Neuronal stem cell (in vitro differentiated cells): ENCODE measurements at places on chromosomes 16 and 17.
A peak's percentile ranks its signal among the peaks of the same experiment; 100 is the strongest.

GRCh38 chr16:67967958-67968399 is 458 bp downstream of the SLC12A4 start:
- peak; percentile 32 for DNase-seq

DNA sequence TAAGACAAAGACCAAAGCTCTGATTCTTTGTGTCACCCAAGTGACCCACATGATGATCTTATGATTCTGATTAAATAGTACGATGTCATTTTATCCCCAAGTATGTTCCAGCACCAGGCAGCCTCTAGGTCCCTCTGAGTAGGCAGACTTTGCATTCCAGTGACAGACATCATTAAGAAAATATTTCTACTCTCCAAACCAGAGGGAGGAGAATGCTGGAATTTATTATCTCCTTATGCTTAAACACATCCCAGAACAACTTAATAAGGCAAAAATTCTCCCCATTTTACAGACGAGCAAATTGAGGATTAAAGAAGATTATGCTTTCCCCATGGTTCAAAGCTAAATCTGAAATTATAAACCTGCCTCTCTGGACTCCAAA is 192.8 kb upstream of the CDH11 start:
- DNase-seq = no peak

GRCh38 chr16:65101009-65101408 is 20.9 kb downstream of the CDH11 start:
- DNase-seq = no peak

DNA sequence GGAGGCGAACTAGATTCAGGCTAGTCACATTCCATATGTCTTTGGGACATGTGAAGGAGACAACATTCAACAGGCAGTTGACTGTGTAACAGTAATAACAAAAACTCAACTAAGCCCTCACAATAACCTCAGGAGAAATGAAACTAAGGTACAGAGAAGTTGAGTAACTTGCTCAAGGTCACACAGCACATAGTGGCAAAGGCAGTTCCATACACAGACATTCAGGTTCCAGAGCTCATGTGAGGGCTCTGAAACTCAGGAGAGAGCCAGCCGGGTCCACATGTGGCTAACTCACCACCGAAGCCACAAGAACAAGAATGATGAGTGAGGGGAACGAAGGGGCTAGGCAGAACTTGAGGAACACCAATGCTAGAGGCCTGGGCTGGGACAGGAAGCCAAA is 46.3 kb upstream of the CCL1 start:
- DNase-seq = no peak

DNA sequence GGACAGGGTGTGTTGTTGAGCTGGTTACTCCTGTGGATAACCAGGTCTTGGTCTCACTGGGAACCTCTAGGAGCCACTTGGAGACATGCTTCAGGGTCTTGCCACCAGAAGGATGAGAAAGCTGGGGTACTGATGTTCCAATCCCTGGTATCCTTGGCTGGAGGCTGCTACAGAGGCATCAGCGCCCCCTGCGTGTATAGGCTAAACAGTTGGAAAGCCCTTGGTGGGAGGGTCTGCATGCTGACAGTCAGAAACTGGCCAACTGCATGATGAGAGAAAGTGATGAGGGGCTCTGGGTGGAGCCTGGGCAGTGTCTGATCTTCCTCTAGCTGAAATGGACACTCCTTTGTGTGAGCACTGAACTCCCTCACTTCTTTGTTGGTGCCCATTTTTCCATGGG is 536.9 kb downstream of the XYLT1 start:
- no peak for DNase-seq

DNA sequence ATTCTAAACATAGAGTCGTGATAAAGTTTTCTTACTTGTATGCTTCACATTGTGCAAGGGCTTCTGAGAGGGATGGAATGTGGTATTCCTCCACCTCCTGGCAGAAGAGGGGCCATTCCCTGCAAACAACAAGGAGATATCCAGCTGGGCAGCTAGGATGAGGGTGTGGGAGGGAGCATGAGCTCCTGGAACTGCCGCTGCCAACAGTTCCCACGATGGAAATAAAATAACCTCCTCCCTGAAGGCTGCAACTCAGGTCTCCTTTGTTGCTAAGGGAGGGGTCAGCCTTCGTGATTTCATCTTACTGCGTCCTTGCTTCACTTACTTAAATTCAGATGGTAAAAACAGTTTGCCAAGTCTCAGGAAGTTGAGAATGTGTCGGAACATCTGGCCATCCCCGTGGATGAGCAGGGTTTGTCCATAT is 15.6 kb downstream of the PLEKHG4 start:
- DNase-seq = no peak

DNA sequence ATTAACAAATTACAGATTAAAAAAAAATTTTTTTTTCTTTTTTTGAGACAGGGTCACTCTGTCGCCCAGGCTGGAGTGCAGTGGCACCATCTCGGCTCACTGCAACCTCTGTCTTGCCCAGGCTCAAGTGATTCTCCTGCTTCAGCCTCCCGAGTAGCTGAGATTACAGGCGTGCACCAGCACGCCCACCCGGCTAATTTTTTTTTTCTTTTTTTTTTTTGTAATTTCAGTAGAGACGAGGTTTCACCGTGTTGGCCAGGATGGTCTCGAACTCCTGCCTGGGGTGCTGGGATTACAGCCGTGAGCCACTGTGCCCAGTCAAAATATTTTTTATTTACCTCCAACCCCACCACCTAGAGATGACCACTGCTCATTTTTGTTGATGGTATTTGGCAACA is 25.5 kb downstream of the ACTG1 start:
- DNase-seq = no peak

DNA sequence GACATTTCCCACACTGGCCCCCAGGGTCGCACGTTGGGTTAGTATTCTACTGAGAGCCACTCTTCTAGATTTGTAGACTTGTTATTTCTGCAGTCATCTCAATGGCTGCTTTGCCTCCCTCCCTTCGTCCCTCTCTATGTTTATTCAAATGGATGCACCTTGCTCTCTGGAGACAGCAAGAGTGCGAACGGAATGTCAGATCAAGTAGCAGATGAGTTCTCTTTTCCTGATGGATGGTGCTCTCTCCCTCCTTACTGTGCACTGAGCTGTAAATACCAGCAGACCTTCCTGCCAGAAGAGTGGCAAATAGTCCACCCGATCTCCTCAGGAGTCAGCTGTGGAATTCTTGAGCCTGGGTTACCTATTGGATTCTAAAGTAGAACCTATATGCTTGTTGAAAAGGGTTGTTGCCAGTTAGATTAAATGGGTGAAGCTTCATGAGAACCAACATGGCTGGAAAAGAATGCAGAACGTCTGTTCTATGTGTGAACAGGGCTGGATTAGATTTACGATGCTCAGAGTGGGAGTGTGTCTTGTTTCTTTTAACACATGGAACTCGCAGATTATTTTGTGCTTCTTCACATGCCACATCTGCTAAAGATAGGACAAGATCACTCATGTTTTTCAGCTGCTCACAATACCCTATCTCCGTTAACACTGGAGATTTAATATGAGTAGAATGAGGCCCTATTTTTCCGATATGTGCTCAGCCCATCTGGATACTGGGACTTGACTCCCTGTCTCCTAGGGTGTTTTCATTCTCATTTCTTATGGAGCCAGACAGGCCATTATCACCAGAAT is 6.1 kb downstream of the GNAO1 start:
- no peak for DNase-seq

DNA sequence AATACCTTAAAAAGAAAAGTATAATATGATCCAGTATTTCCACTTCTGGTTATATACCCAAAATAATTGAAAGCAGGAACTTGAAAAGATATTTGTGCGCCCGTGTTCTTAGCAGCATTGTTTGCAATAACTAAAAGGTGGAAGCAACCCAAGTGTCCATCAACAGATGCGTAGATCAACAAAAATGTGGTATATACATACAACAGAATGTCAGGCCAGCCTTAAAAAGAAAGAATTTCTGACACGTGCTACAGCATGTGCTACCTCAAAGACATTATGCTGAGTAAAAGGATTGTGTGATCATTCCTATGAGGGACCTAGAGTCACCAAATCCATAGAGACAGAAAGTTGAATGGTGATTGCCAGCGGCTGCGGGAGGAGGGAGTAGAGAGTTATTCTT is 133.1 kb downstream of the SPECC1 start:
- DNase-seq = no peak

DNA sequence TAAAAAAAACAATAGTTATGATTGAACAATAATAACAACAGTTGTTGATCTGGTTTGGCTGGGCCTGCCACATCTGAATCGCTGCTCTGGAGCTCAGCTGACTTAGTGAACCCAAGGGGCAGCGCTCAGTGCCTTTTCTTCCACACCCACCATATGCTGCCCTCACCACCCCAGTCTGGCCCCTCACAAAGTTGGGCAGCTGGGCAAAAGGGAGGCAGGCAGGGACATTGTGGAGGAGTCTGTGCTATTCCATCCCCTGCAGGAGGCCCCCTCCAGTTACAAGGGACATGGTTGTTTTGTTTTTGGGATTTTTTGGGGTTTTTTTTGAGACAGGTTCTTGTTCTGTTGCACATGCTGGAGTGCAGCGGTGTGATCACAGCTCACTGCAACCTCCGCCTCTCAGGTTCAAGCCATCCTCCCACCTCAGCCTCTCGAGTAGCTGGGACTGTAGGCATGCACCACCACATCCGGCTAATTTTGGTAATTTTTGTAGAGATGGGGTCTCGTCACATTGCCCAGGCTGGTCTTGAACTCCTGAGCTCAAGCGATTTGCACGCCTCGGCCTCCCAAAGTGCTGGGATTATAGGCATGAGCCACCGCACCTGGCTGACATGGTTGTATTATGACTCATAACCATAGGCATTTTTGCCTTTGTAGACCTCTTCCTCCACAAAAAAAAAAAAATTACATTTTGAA is 8.6 kb upstream of the PECAM1 start:
- no peak for DNase-seq

- peak; percentile 42 for DNase-seq
These were observed at the start of gene VWA3A for GRCh38 chr16:22092143-22092933. TSS of gene VWA3A (plus strand) at chr16:22092541. CDS start at chr16:22092638, 97 bp downstream.

DNA sequence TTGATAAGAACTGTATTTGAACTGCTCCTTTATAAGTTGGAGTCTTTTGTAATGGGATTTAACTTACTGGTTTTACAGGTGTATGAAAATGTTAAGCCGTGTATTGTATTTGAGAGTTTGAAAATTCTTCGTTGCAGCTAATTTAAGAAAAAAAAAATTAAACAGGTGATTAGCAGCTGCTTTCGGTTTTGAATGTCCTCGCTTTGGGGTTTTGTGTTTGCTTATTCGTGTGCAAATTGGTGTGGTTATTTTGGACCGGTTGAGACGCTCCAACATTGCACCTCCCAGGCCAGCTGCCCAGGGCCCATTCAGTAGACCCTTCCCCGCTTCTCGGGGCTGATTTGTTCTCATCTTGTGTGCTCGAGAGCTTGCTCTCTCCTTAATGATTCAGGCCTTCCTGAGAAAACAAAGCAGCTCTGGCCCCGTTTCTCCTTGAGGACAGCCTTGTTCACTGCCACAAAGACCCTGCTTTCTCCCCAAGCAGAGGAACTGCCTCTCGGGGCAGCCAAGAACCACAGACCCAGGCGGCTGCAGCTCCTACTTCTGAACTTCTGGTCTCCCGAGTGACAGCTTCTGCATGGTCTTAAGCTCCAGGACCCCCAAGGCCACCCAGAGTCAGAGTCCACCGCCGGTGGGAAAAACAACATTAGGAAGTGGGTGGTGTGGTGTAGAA is 100.5 kb downstream of the MSI2 start:
- DNase-seq = peak; percentile 46

DNA sequence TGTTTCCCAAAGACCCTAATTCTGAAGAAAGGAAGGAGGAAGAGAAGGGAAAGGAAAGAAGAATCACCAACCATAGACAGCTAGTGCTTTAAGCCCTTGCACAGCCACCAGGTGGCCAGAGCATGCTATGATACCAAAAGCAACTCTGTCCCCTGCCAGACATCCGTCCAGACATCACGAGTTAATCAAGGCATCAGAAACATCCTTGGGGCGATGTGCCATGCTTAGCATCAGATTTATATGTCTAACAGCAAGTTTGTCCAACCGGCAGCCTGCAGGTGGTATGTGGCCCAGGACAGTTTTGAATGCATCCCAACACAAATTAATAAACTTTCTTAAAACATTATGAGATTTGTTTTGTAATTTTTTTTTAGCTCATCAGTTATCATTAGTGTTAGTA is 2.9 kb upstream of the CRYBA1 start:
- DNase-seq = no peak

DNA sequence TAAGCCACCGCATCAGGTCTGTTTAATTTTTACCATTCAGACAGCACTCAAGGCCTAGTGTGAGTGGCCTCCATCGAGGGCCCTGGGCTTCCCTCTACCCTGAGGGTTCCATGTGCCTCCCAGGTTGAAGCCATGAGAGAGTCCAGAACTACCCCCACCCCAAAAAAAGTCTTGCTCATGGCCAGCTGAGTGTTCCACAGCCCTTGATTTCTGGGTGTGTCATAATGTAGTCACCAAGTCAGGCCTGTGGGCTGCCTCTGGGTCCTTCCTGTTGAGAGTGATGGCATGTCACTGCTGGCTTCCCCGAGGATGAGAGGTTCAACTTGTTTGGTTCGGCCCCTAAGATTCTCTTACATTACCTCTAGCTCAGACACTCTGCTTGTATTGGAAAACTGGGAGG is 100.6 kb downstream of the PITPNC1 start:
- DNase-seq = no peak

- no peak for DNase-seq
These were observed 568 bp upstream of the TNK1 start for GRCh38 chr17:7380321-7380720.

DNA sequence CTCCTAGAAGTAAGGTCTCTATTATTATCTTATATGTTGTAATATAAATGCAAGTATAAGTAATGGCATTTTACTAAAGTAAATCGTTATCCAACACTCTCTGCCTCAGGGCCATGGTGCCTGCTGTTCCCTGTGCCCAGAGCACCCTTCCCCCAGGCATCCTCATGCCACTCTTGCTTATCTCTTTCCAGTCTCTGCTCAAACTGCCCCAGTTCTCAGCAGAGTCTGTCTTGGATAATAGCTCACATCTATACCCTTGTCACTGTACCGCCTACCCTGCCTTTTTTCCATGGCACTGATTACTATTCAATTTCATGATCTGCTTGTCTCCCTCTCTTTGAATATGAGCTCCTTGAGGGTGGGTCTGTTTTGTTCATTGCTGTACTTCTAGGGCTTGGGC is 31.7 kb downstream of the CDH1 start:
- DNase-seq = no peak

DNA sequence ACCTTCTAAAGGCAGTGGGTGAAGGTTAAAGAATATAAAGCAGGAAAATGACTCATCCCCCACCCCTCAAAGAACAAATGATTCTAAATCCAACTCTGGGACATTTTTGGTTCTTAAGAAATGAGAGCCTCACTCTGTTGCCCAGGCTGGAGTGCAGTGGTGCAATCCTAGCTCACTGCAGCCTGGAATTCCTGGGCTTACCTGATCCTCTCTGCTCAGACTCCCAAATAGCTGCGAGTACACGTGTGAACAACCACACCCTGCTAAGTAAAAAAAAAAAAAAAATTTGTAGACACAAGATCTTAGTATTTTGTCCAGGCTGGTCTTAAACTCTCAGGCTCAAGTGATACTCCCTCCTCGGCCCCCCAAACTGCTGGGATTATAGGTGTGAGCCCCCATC is 298.8 kb upstream of the MAF start:
- DNase-seq = no peak
